Liver (tissue), 10 donors: ENCODE measurements at places on chromosomes 1 and 21.

DNA sequence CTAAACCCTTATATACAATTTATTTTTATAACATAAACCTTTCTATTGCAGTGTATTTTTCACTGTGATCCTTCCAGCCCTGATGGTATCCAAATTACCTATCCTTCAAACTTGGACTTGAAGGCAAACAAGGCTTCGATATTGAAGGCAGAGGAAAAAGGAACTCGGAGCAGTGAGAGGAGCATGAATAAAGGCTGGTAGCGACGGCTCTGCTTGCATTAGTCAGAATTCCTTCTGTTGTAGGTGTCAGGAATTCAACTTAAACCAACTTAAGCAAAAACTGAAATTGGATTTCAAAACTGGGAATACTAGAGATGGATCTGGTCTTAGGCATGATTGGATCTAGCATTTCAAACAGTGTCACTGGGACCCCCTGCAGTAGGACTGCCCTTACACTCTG, 17.8 kb upstream of the SSX2IP start:
- DNase-seq = no peak

DNA sequence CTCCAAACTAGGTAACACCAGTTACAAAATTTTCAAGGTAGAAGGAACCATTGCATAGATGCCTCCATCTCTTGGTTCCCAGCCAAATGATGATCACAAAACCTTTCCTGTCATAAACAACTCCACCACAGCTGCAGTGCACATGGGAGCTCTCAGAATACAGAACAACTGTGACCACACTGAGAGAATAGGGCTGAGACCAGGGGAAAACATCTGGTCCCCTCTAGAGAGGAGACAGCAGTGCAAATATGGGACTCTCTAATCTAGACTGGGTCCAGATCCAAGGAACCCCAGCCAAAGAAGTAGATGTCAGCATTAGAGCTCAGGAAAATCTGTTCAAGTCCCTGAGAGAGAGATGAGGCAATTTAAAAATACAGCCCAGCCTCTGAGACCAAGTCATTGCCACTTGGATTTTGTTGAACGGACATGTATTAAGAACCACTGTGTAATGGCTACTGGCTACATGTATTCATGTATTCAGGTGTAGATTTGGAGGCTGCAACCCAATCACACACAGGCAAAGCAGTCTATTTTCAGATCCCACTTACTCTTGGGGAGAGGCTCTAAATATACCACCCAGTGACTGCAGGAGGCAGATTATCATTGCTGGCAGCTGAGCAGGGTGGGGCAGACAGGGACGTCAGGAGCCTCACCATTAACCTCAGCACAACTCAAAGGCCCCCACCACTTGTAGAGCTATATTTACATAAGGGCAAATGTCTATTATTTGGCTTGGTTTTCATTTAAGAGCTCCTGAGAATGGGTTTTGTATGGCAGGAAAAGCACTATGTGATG, 7.6 kb upstream of the RXRG start:
- no peak for DNase-seq

GRCh38 chr1:51744506-51745303, 127.8 kb downstream of the OSBPL9 start:
- no peak for DNase-seq

GRCh38 chr21:46055863-46056281, 42.0 kb upstream of the COL6A2 start:
- no peak for DNase-seq

DNA sequence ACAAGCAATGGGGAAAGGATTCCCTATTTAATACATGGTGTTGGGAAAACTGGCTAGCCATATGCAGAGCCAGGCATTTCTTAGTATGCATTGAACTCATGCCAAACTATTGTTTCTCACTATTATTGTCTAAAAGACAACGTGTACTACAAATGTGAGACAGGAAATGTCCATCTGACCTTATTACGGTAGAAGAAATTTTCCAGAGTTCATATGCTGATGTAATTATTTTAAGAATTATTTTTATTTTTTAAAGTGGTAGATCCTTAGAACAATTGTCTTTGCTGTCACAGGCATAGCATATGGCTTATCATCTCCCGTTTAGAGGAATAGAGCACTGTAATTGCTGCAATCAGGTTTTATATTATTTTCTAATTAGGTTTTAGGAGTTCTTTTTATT, 75.2 kb upstream of the S1PR1 start:
- no peak for DNase-seq
